ENCODE measurements at places on chromosomes 1 and 21.

- no peak for DNase-seq
Measured at GRCh38 chr1:198856601-198857000, 217.8 kb downstream of the PTPRC start.

- DNase-seq: peak; percentile 68
Measured at GRCh38 chr1:153470707-153471106, 10.3 kb upstream of the S100A7 start.

DNA sequence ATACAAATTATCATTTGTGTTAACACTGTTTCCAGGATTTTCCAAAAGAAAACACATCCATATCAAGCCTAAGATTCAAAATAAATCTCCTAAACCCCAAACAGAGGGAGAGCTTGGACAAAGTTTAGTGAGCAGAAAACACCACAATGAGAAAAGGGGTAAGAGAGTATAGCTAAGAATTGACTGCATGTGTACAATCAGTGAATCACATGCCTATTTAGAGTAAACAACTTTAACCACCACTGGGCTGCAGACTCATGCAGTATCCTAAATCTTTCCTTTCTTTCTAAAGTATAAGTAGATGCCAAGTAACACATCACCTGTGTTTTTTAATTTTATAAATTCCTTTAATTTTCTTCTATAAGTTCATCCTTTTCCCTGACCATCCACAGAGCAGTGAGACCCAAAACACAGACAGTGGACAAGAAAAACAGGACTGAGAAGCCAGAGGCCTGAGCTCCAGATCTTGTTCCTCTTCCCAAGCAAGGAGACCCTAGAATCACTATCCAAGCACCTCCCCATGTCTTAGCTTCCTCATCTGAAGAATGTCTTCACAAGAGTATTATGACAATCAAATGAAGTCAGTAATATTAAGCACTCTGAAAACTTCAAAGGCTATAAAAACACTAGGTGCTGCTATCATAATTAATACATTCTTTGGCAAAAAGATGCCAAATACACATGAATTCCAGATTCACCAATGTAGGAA, 93.1 kb downstream of the VAV3 start:
- DNase-seq: no peak

DNA sequence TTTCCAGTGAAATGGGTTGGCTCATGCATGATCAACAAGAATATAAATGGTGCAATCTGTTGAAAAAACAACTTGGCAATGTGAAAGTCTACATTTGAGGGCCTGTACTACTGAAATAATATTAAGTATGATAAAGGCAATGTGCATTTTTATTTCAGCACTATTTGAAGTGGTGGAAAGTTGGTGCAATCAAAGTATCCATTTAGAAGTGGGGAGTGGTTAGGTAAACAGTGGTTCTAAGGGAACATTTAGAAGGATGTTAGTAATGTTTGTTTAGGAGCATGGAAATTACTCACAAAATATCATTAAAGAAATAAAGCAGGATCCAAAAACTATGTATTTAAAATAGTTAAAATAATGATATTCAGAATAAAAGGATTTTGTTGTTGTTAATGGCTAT, 60.2 kb downstream of the CHRM3 start:
- DNase-seq: no peak

DNA sequence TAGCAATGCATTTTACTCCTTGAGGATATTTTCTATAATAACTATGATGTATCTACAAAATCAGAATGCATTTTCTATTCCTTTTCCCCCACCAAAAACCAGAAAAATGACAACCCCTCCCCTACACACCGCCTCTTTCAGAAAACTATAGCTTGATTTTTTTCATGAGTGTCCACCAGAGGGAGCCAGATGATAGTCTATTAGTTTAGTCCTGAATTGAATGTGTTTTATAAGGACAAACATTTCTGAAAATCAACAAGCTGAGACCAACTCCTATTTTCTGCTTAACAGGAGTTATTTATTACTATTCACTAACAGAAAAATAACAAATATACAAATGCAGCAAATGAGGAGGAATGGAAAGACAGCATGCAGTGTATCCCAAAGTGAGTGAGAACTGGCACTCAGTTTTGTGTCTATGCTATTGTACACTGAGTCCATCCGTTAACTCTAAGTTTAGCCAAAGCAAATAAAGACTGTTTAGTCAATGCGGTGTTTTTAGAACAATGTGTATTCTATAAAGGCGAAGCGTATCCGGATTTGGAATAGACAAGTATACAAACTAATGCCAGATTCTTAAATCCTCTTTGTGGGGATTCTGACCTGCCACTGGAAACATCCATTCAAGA, 182.6 kb downstream of the VAV3 start:
- DNase-seq: peak; percentile 26

- no peak for DNase-seq
Measured at GRCh38 chr1:28122183-28122582, 33.8 kb upstream of the EYA3 start.

DNA sequence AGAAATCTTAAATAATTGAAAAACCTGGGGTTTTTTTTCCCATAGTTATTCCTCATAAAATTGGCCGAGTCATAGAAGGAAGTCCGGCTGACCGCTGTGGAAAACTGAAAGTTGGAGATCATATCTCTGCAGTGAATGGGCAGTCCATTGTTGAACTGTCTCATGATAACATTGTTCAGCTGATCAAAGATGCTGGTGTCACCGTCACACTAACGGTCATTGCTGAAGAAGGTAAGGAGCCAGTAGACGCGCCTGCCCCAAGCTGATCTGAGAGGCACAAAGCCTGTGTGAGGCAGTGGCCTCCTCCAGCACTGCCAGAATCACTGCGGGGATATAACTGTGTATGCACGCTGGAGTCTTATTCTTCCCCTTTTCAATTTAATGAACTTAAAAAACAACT, 100.3 kb downstream of the PHTF1 start:
- no peak for DNase-seq

GRCh38 chr1:9078752-9079500, 9.5 kb upstream of the SLC2A5 start:
- no peak for DNase-seq

DNA sequence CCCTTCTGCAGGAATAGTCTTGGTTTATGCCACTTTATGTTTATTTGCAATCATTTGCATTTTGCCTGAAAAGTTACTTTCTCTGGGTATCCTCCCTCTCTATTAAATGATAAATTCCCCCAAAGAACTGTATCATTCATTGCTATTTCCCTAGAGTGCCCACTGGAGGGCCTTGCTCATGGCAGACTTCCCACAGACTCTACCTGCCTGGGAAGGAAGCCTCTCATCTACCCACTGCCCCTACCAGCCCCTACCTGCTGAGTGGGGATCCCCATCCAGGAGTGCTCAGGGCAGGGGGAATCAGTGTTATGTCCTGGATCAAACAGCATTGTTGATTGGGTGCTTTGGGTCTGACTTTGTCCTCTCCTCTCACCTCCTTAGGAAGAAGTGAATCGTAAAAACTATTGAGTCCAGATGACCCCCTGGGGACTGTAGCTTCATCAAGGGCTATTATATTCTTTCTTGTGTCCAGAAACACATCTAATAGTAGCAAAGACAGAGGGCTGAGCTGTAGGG, 6.8 kb upstream of the LRRN2 start:
- no peak for DNase-seq

GRCh38 chr1:202665417-202665816, 44.8 kb downstream of the SYT2 start:
- no peak for DNase-seq

- DNase-seq: peak; percentile 35
Measured at GRCh38 chr1:25140073-25140797, 92.1 kb downstream of the SYF2 start.

DNA sequence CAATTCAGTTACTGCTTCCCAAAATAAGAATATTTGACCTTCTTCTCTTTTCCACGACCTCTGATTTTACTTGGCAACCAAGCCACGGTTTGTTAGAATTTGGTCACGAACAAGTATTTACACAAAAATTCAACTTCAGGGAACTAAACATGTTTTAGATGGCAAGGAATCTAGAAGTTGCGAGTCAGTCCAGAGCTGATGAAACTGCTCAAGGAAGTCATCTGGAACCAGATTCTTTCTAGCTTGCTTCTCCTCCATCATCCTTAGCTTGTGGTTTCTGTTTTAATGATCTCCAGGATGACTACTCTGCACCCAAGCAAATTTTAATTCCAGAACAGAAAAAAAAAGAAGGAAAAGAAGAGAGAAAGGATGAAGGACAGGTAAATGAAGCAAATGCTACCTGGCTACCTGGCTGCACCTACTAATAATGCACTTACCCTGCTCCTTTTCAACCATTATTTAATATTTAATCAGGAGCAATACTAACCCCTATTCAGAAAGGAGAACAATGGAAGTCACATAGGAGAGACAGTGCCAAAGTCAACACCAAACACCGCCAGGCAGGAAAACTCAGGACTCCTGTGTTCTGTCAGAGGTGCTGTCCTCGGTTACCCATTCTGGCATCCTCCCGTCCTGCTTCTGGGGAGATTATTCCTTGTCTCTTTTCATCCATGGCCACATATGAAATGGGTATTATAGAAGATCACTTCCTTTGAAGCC, 54.2 kb upstream of the RGS7 start:
- no peak for DNase-seq

GRCh38 chr1:1869469-1869868, 21.4 kb downstream of the GNB1 start:
- no peak for DNase-seq

GRCh38 chr1:48109390-48110013, 112.3 kb upstream of the TRABD2B start:
- peak; percentile 54 for DNase-seq

GRCh38 chr1:59827055-59827643, 12.4 kb downstream of the HOOK1 start:
- peak; percentile 15 for DNase-seq

- DNase-seq: no peak
Measured at GRCh38 chr1:158818975-158819431, 12.1 kb upstream of the MNDA start.

- no peak for DNase-seq
Measured at GRCh38 chr1:27435566-27436203, 43.3 kb downstream of the GPR3 start.

GRCh38 chr1:57857809-57858208, 433.9 kb upstream of the DAB1 start:
- peak; percentile 75 for DNase-seq

DNA sequence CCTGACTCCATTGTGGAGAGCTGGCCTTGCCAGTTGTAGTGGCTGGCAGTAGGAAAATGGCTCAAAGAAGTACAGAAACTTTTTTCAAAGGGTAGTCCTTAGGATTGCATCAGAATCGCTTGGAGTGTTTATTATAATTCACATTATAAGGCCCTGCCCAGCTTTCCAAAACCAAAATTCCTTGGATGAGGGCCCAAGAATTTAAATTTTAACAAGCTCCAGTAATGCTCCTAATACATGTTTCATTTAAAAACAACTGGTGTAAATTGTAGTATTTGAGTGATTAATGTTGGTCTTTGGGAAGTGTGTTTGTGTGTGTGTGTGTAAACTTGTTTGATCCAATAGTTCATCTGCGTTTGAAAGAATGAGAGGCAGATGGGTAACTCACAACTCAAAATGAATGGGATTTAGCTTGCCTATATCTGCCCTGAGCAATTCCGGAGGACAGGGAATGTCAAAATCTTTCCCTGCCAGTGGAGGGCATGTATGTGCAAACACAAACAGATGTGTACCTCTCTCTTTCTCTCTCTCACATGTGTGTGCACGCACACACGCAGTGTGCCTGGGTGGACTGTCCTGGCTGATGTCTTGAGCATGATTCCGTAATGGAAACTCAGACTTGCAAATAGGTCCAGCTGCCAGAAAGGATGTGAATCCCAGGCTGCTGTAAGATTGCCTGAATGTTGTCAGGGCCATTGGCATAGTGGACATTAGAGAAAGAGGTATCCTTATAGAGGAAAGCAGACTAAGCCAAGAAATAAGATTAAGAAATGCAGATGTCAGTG, 293.1 kb downstream of the LMX1A start:
- no peak for DNase-seq

DNA sequence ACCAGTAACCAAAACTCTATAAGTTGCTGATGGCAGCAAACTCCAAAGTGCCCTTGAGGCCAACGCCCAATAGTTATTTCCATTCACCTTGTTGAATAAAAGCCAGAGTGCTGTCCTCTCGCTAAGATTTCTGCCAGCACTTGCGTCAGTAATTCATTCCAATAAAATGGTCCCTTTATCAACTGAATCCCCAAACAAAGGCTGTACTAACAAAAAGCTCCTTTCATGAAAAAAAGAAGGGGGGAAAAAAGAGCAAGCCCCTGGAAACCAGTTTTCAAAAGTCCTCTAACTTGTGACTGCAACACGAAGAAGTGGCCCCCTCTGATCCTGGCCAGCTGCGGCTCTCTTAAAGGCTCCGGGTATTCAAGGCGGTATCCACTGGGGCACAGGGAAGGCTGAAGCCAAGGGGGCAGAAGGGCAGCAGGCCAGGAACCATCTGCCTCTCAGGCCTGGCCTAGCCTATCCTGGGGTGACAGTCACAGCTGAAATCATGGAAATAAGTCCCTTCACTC, 55.8 kb upstream of the ZNF326 start:
- no peak for DNase-seq

- DNase-seq: peak; percentile 97
Measured at GRCh38 chr1:1344655-1345361, 4.4 kb downstream of the DVL1 start.

DNA sequence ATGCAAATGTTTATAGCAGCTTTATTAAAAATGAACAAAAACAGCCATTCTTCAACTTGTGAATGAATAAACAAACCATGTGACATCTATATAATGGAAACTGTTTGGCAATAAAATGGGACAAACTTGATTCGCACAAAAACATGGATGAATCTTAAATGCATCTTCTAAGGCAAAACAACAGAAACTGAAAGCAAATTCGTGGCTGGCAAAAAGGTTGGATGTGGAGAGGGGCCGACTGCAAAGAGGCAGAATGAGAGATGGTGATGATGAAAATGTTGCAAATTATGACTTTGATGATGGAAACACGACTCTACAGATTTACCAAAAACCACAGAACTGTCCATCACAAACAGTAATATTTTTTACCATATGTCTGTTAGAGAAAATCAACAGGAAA, 327.0 kb upstream of the NR5A2 start:
- DNase-seq: no peak

- DNase-seq: peak; percentile 24
Measured at GRCh38 chr1:89887270-89887669, 66.4 kb downstream of the LRRC8D start.

DNA sequence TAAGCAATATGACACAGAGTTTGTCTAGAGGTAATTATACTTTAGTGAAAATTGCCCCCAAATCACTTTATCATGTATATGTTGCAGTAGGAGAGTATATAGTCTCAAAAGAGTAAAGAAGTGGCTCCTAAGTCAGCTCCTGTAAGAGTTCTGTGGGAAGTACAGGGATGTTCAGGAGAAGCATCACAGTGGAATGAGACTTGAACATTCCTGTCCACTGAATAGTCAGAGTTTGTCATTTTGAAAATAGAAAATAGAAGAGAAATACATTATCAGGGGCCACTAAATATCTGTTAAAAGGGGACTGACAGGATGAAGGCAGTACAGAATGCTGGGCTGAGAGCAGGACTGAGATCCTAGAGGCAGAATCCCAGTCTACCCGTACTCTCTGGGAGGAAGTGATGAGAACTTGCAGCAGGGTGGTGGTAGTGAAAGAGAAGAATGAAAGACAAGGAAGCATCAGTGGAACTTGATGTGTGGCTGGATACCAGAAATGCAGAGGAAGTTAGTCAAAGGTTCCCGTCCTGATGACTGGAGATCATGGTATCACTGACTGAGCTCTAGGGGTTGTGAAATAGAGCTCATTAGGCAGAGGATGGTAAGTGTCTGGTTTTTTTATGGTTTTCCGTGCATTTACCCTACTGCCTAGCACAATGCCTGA, 153.4 kb downstream of the FMN2 start:
- no peak for DNase-seq
